ENCODE measurements at places on chromosomes 4 and X.

- no peak for DNase-seq
Measured at GRCh38 chr4:10753336-10753735, 68.8 kb upstream of the CLNK start.

GRCh38 chr4:74990276-74990875, 57.5 kb downstream of the PARM1 start:
- no peak for DNase-seq

- no peak for DNase-seq
Measured at GRCh38 chr4:149574971-149575370, 240.7 kb downstream of the IQCM start.

DNA sequence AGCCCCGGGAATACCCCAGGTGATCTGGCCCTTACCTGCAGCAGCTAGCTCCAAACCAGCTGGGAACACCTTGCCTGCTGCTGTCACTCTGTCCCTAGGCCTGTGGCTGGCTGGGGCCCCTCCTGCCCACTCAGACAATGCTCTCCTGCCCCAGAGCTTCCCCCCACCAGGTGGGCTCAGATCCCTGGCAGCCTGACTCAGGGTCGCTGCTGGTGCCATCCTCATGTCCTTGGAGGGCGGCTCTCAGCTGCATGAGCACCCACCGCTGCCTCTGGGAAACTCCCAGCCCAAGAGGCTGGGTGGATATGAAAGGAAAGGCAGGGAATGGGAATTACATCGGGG, 15.8 kb downstream of the C4orf50 start:
- DNase-seq = no peak

GRCh38 chr4:104919406-104919805, 227.3 kb upstream of the TET2 start:
- no peak for DNase-seq

DNA sequence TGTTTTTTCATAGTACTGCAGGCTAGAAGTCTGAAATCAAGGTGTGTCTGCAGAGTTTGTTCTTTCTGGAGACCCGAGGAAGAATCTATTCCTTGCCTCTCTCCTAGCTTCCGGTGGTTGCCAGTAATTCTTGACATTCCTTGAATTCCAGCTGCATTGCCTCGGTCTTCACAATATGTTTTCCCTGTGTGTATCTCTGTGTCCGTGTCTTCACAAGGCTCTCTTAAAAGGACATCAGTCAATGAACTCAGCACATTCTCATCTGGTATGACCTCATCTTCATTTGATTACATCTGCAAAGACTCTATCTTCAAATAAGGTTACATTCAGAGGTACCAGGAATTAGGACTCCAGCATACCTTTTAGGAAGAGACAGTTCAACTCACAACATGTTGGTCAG, 163.4 kb downstream of the BANK1 start:
- no peak for DNase-seq

GRCh38 chr4:77817304-77818072, 1.7 kb downstream of the CNOT6L start:
- DNase-seq = no peak

- DNase-seq = no peak
Measured at GRCh38 chr4:163063891-163064290, 102.8 kb downstream of the NAF1 start.

DNA sequence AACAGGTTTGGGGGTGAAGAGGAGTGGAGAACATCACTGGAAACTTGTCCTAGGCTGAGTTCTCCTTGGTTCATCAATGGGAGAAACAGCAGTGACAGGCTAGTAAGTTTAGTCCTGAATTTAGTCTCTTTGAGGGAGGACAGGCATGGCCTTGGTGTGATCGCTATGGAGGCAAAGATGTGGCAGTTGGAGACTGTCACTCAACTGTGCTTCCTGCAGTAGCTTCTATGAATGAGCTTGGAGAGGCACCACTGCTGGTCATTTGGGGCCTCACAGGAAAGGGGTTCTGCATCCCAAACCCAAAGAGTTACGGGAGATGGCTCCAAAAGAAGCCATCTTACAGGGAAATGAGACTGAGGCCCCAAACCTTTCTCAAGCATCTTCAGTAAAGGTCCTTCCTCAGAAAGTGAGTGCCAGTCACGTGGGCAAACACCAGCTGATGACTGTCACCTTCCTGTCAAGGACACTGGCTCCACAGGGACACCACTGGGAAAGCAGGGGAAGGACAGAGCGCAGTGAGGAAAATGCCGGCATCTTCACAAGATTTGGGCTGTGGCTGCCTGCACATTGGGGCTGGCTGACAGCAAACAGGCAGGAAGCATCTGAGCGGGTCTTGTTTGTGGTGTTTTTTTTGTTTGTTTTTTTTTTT, 7.2 kb downstream of the MRFAP1 start:
- DNase-seq = no peak
